ENCODE measurements at places on chromosomes 3 and 15. TPM values are rescaled to one million over a fixed set of nuclear protein-coding genes. Genes with fewer than 3 reads are reported as not detected.

The EPHB3 gene
- total RNA-seq: 1.2 TPM

The COPS2 gene
- total RNA-seq: 56.0 TPM

The FBXW12 gene
- not detected for total RNA-seq

The GOLGA8H gene
- not detected for total RNA-seq

The CACNA2D3 gene
- not detected for total RNA-seq

The SCAMP5 gene
- 0.43 TPM for total RNA-seq

The HRH1 gene
- 6.2 TPM for total RNA-seq

The SLC51A gene
- total RNA-seq: not detected

The TMEM108 gene
- total RNA-seq: not detected

The PPP1R14D gene
- total RNA-seq: not detected

Data from ascending aorta (tissue), 2 donors.